DMS 273 treated with DMSO at 0.1 percent for 48 hours (cell line): ENCODE measurements at places on chromosomes 1 and 21.

DNA sequence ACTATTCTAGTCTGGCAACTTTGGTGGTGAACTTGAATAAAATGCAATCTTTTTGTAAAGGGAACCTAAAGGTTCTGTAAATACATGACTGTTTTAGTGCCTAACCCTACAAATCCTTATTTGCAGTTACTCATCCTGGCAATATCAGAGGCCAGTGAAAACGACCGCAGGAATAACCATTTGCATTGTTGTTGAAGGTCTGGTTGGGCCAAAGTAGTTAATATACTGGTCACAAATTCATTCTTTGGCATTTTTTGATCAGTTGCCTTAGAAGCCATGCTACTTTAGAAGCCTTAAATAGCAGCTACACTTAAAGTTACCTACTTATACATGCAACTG lies 93.7 kb downstream of the AHCTF1 start:
- DNase-seq: no peak

GRCh38 chr1:203743091-203743571 lies 21.9 kb upstream of the LAX1 start:
- DNase-seq: no peak

GRCh38 chr1:161987872-161988271 lies 35.8 kb downstream of the OLFML2B start:
- DNase-seq: no peak

DNA sequence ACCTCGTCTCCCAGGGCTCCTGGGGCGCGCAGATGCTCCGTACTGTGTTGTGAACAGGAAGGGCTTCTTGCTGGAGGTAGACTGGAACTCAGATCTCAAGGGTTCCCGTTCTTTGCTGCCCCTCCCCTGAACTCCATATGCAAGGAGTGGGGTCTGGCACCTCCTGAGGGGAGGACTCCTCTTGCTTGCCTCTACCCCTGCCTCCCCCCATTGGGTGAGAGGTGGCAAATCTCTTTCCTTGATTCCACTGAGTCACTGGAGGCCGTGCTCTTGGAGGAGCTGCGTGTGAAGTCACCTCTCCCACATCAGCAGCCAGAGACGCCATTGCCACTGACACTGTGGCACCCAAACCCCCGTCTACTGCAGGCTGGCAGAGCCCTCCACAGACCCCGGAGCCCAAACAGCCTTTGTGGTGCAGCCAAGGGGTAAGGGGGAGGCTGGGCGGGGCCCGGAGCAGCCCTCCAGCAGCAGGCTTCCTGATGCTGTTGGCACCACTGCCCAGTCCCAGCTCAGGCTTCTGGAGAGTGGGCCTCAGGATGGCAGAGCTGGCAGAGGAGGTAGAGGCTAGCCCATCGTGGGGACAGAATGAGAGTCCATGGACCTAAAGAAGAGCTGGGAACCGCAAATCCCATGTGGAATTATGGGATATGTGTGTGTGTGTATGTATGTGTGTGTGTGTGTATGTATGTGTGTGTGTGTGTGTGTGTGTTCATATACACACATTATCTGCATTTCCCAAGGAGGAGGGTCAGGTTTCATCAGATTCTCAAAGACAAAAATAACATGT lies 104.9 kb upstream of the RUNX3 start:
- DNase-seq: no peak

DNA sequence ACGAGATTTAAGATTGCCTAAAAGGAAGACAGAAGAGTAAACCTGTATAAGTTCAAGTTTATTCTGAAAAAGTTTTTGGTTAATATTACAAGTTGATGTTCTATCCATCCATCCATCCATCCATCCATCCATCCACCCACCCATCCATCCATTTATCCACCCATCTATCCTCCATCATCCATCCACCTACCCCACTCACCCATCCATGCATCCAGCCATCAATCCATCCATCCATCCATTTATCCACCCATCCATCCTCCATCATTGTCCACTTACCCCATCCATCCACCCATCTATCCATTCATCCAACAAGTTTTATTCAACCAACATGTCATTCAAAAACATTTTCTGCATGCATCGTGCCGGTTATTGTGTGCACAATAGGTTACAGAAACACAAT lies 89.3 kb downstream of the ZBTB18 start:
- no peak for DNase-seq
